ENCODE measurements at places on chromosomes 4 and X. TPM values are rescaled to one million over a fixed set of nuclear protein-coding genes. Genes with fewer than 3 reads are reported as not detected.

GRCh38 chr4:130576218-130576617 is 1480.3 kb downstream of the C4orf33 start:
- no peaks in the 10 kb centered on the region for H3K36me3 ChIP-seq
- H3K27me3 ChIP-seq, result no peaks in the 10 kb centered on the region
- H3K4me3 ChIP-seq, result no peak overlapping the region
- H3K27ac ChIP-seq, result no peak overlapping the region
- no peaks in the 10 kb centered on the region for H3K4me1 ChIP-seq

- no peak overlapping the region for H3K4me3 ChIP-seq
- DNase-seq, result no peak
- no peaks in the 10 kb centered on the region for H3K27me3 ChIP-seq
- H3K27ac ChIP-seq, result no peak overlapping the region
- no peaks in the 10 kb centered on the region for H3K36me3 ChIP-seq
- H3K4me1 ChIP-seq, result no peaks in the 10 kb centered on the region
These were observed 680.9 kb upstream of the AADAT start for GRCh38 chr4:170770664-170771063.

GRCh38 chr4:185412412-185412811 is 13.4 kb downstream of the UFSP2 start:
- no peaks in the 10 kb centered on the region for H3K27me3 ChIP-seq
- no peak for DNase-seq

DNA sequence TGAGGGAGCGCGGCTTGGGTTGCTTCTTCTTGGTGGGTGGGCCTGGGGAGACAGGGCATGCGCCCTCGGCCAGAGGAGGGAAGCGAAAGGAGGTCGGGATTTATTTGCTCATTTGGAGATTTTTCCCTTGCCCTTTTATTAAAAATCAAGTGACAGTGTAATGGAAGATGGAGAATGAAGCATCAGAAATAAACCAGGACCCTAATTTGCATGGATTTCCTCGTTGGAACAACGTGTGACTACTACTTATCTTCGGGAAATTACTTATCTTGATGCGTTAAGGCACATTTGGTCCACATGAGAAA is 709 bp upstream of the CLOCK start:
- H3K4me1 ChIP-seq, result peaks cover 34% of the 10 kb centered on the region
- H3K36me3 ChIP-seq, result no peaks in the 10 kb centered on the region
- peak overlapping the region; percentile 95 for H3K27ac ChIP-seq
- DNase-seq, result no peak

GRCh38 chrX:18789916-18790315 is 82.5 kb downstream of the PPEF1 start:
- no peak overlapping the region for H3K4me3 ChIP-seq
- no peak overlapping the region for H3K27ac ChIP-seq
- no peaks in the 10 kb centered on the region for H3K27me3 ChIP-seq
- H3K4me1 ChIP-seq, result peaks cover 4% of the 10 kb centered on the region
- no peak for DNase-seq

DNA sequence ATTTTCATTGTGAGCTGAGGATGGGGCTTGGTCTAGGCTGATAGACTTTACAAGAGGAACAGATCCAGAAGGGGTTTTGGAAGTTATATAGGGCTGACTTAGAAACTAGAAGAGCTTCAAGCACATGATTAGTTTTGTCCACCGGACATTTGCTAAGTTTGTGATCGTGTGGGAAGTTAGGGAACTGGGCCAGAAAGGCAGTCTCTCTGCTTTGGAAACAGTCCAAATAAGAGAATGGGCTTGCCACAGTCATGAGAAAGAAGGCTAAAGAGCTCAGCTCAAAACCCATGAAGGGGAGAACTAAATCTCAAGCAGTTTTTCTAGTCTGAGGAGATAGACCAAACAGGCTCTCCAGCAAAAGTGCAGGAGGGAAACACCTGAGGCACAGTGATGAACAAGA is 67.8 kb downstream of the ZNF674 start:
- H3K36me3 ChIP-seq, result peaks cover 26% of the 10 kb centered on the region
- H3K4me1 ChIP-seq, result no peaks in the 10 kb centered on the region
- DNase-seq, result no peak
- H3K27me3 ChIP-seq, result no peaks in the 10 kb centered on the region
- no peak overlapping the region for H3K4me3 ChIP-seq

DNA sequence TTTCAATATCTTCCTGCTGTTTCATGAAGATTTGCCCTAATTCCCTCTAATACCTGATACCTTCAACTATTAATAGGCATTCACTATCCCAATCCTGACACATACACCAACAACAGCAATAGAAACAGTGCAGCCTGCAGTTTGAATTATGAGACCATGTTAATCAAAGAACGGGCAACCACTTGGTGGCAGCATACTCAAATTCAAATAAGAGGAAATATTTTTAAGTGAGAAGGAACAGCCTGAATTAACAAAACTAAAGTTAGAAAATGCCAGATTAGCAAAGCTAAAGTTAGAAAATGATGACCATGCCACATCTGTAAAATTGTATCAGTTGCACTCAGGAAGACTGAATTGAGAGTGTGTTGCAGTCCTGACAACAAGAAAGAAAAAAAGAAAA is 204.9 kb downstream of the SMARCA1 start:
- no peak for DNase-seq
- H3K4me3 ChIP-seq, result no peak overlapping the region
- H3K27me3 ChIP-seq, result no peaks in the 10 kb centered on the region
- H3K4me1 ChIP-seq, result no peaks in the 10 kb centered on the region
- H3K27ac ChIP-seq, result no peak overlapping the region

DNA sequence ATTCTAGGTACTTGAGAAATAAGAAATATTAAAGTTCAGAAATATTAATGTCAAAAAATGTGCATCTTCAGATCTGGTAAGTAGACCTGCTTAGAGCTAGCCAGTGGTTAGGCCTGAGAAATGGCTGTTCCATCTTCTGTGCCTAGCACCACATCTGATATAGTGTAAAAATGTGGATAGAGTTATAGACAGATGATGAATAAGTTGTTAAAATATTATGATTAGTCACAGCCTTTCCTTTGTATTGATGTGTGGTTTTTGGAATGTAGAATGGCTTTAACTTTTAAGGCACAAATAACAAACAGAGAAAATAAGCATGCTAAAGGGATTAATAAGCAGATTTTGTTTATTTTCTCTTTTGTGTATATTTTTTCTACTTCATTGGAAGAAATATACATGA is 133.5 kb upstream of the NUDT6 start:
- no peak for DNase-seq
- H3K27ac ChIP-seq, result no peak overlapping the region
- H3K4me1 ChIP-seq, result peaks cover 9% of the 10 kb centered on the region
- H3K4me3 ChIP-seq, result no peak overlapping the region
- no peaks in the 10 kb centered on the region for H3K27me3 ChIP-seq
- peaks cover 22% of the 10 kb centered on the region for H3K36me3 ChIP-seq

DNA sequence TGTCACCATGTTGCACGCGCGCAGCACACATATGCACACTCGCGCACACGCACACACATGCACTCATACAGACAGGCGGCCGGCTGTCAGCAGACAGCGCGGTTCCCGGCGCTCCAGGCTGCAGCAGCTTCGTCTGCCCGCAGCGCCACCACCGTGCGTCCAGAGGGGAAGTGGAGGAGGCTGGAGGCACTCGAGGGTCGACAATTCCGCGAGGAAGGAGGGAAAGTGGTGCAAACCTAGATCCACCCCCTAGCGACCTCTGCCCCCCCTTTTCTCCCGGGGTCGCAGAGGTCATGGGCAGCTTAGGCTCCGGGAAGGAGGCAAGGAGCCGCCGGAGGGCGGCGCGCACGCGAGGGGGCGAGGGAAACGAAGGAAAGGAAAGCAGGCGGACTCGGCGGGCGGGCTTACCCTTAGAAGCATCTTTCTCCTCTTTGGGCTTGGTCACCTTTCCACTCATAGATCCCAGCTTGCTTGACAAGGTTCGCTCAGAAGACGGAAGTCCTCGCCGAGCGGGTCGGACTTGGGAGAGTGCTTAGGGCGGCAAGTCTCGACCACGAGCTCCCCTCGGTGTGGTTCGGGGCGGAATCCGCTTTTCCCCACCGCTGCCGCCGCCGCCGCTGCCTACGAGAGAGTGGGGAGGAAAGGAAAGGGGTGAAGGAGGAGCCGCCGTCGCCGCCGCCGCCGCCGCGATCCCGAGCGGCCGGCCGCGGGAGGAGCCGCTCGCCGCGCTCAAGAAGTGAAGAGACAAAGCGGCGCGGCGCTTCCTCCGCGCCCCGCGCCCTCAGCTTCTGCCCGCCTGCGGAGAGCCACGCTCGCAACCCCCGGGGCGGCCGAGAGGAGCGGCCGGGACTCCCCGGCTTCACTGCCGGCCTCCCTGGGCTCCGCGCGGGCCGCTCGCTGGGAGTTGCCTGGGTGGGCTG is 326.6 kb upstream of the F9 start:
- H3K27ac ChIP-seq, result no peak overlapping the region
- peaks cover 46% of the 10 kb centered on the region for H3K27me3 ChIP-seq
- DNase-seq, result no peak
- H3K36me3 ChIP-seq, result no peaks in the 10 kb centered on the region
- H3K4me3 ChIP-seq, result peak overlapping the region; percentile 73

DNA sequence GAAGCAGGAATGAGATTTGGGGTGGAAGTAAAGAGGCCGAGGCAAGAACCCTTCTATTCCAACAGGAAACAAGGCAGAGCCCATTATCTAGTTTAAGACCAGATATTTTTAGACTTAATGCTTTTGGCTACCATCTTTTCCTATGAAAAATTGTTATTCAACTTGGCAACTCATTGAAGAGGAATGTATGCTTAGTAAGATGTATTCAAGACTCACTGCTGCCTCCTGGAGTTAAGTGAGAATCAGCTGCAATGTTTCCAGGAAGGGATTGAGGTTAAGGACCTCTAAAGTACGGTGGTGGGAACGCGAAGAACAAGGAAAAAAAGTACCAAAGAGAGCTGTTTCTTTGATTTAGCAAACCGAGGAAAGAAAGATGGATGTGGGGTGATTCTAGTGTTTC is 89.1 kb downstream of the RAPGEF2 start:
- H3K27me3 ChIP-seq, result no peaks in the 10 kb centered on the region
- no peak for DNase-seq
- H3K4me1 ChIP-seq, result no peaks in the 10 kb centered on the region
- H3K36me3 ChIP-seq, result peaks cover 9% of the 10 kb centered on the region

GRCh38 chrX:9196961-9197640 is 163.2 kb upstream of the FAM9B start:
- DNase-seq, result no peak
- H3K27ac ChIP-seq, result no peak overlapping the region
- no peaks in the 10 kb centered on the region for H3K36me3 ChIP-seq
- no peaks in the 10 kb centered on the region for H3K4me1 ChIP-seq

DNA sequence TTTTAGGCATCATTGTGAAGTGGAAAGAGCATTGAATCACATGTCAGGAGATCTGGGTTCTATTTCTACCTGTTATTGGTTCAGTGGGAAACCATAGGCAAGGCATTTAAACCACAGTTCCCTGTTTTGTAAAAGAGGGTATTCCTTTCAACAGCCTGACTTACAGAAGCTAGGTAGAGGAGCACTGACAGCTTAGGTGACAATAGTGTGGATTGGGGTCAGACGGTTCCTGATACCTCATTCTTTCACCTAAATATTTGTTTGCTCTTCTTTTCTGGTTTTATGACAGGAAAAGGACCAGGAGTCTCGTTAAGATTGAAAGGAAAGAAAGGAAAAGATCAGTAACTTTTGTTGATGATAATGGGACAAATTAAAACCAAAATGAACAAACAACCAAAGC is 15.9 kb upstream of the PDLIM5 start:
- H3K27ac ChIP-seq, result no peak overlapping the region
- H3K4me3 ChIP-seq, result no peak overlapping the region
- no peaks in the 10 kb centered on the region for H3K27me3 ChIP-seq
- peaks cover 11% of the 10 kb centered on the region for H3K4me1 ChIP-seq
- no peak for DNase-seq

GRCh38 chrX:18543738-18544137 is 118.3 kb downstream of the CDKL5 start:
- no peaks in the 10 kb centered on the region for H3K36me3 ChIP-seq
- H3K27ac ChIP-seq, result no peak overlapping the region

DNA sequence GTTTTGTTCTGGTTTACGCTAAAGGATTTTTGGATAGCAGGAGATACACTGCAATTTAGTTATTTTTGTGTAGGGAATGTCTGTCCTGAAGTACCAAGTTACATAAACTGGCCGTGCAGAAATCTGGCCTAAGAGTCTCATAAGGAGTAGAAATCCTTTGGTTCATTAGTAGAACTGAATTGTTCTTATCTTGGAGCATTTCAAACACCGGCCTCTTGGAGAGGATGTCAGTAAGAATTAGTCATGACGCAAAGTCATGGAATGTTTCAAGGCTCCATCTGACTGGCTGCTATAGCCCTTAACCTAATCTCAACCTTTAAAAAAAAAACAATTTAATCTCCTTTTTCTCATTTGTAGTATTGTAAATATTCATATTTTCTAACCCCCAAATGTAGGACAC is 15.2 kb downstream of the PDLIM3 start:
- no peak for DNase-seq
- H3K4me3 ChIP-seq, result no peak overlapping the region
- no peaks in the 10 kb centered on the region for H3K27me3 ChIP-seq
- peaks cover 1% of the 10 kb centered on the region for H3K4me1 ChIP-seq

GRCh38 chr4:168994958-168995357 is 15.1 kb downstream of the CBR4 start:
- no peak for DNase-seq
- H3K4me1 ChIP-seq, result peaks cover 3% of the 10 kb centered on the region
- H3K4me3 ChIP-seq, result no peak overlapping the region
- peaks cover 14% of the 10 kb centered on the region for H3K36me3 ChIP-seq
- no peak overlapping the region for H3K27ac ChIP-seq

DNA sequence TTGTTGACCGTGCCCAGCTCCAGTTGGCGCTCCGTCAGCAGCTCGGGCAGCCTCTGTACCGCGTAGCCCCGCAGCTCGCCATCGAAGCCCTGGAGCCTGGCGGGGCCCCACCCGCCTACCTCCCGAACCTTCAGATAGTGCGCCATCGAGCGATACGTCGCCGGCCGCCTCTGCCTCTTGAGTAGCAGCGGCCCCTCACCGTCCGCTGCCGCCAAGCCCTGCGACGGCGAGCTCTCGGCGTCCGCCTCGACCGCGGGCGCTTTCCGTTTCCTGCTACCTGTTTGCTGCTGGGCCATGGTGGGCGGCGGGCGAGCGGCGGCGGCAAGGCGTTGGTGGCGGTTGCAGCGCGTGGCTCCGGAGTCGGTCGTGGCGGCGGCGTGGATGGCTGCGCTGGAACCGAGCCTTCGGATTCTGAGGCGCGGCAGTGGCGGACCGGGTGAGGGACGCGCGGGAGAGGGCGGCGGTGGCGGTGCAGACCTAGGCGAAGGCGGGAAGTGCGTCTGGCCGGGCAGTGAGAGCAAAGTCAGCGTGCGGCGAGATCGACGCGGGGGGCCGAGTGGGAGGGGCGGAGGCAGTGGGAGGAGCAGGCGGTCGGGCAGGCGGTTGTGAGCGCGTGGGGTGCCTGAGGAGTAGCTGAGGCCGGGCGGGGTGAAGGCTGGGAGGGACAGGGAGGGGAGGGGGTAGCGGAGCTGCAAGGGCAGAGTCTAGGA is at the start of gene DCAF12L1:
TSS of gene DCAF12L1 (minus strand) at position 502 of the 710 bp plus-strand sequence. CDS start at position 296, 206 bp downstream.
- H3K27ac ChIP-seq, result no peak within 1 kb of the TSS
- no peaks in the 10 kb centered on the region for H3K4me1 ChIP-seq
- H3K4me3 ChIP-seq, result no peak within 1 kb of the TSS
- DNase-seq, result no peak
- no peaks in the 10 kb centered on the region for H3K27me3 ChIP-seq

- H3K27me3 ChIP-seq, result no peaks in the 10 kb centered on the region
- DNase-seq, result peak; percentile 75
- peak overlapping the region; percentile 5 for H3K27ac ChIP-seq
- H3K4me3 ChIP-seq, result peak overlapping the region; percentile 24
- H3K36me3 ChIP-seq, result no peaks in the 10 kb centered on the region
- peaks cover 29% of the 10 kb centered on the region for H3K4me1 ChIP-seq
These were observed 104.4 kb downstream of the RTL5 start for GRCh38 chrX:72027024-72027913.

ALAS2 gene
- total RNA-seq, result not detected

PNMA3 gene
- total RNA-seq, result not detected

PDGFRA gene
- 214 TPM for total RNA-seq

SMS gene
- 91.4 TPM for total RNA-seq

PLK4 gene
- total RNA-seq, result 5.7 TPM

SMR3B gene
- total RNA-seq, result not detected

VCX2 gene
- total RNA-seq, result not detected

IL13RA2 gene
- not detected for total RNA-seq

Data from osteocyte (in vitro differentiated cells).